ENCODE measurements at places on chromosomes 7 and 10.

- DNase-seq: no peak
Observed at GRCh38 chr10:63247771-63248170, 114.6 kb downstream of the NRBF2 start.

- DNase-seq: no peak
Observed at GRCh38 chr7:106071356-106071998, 40.6 kb downstream of the SYPL1 start.

- DNase-seq: no peak
Observed at GRCh38 chr7:152677808-152678670, 2.1 kb upstream of the XRCC2 start.

DNA sequence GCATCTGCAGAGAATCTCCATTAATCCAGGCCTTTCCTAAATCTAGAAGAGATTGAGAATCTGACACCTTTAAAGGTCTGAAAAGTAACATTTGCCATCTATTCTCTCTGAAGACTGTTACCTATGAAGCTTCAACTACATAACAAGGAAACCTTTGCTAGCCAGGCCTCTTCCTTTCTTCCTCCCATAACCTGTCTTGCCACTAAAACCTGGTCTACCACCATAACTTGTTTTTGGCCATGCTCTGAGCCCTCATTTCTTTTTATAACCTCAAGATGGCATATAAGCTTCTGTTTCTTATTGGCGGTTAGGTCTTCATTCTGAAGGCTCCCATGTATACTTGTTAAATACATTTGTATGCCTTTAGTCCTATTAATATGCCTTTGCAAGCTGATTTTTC, 348.4 kb upstream of the MEOX2 start:
- no peak for DNase-seq

GRCh38 chr7:138164804-138165203, 88.5 kb downstream of the AKR1D1 start:
- DNase-seq: no peak

DNA sequence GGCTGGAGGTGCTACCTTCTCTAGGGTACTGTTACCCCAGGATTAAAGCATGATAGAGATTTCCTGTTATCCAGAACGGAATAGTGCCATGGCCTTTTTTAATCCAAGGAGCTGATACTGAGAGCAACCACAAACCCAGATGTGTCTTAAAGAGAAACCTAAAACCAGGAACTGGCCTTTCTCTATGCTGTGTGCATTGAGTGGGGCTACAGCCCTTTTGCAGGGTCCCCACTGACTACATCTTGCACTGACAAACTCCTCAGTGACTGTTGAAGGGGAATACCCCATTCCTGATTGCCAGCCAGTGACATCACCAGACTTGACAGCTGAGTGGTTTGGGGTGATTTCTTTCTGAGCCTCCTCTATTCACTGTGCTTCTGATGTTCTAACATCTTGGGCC, 81.9 kb upstream of the CAPZA2 start:
- no peak for DNase-seq

- no peak for DNase-seq
Observed at GRCh38 chr10:45375716-45376231, 1.8 kb downstream of the ALOX5 start.

GRCh38 chr7:74092964-74093471, 9.4 kb downstream of the LIMK1 start:
- no peak for DNase-seq

- no peak for DNase-seq
Observed at GRCh38 chr10:51663086-51663485, 36.3 kb downstream of the CSTF2T start.

- no peak for DNase-seq
Observed at GRCh38 chr7:21996641-21997040, 50.9 kb upstream of the CDCA7L start.

DNA sequence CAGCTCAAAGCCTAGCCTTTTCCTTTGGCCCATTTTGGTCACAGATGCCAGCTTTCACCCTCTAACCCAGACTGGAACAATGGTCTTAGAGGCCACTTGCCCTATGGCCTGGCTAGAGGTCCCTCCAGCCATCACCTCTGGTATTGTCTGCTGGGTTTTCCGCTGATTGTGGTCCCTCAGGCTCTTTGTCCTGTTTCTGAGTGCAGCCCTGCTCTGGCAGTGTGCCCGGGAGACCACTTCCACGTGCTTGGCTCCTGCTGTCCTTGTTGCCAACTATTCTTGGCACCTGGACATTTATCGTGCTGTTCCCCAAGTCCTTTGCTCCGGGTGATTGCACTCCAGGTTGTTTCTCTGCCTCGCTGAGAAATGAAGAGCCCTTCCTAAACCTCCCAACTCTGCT, 53.3 kb upstream of the FAM180A start:
- no peak for DNase-seq

Data from activated naive CD4-positive, alpha-beta T cell (primary cell).